Activated CD8-positive, alpha-beta memory T cell treated with anti-CD3 and anti-CD28 coated beads, Interleukin-2, amount 50 U/mL, for 48 hours (primary cell): ENCODE measurements at places on chromosomes 7 and 10.
A peak's percentile ranks its signal among the peaks of the same experiment; 100 is the strongest.

DNA sequence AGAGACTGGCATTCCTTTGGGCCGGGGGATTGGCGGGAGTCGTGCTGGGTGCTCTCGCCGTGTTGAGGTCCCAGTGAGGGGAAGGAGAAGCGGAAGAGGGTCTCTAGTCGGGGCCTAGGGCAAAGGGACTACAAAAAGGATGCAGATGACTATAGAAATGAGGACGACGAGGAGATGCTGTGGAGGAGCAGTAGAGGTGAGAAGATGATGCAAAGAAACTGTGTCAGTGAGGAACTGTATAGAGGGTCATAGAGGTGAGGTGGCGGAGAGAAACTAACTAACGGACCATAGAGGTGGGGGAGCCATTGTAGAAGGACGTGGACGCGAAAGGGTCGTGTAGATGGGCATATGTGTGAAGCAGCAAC is 324 bp downstream of the TWNK start:
- no peak for DNase-seq

DNA sequence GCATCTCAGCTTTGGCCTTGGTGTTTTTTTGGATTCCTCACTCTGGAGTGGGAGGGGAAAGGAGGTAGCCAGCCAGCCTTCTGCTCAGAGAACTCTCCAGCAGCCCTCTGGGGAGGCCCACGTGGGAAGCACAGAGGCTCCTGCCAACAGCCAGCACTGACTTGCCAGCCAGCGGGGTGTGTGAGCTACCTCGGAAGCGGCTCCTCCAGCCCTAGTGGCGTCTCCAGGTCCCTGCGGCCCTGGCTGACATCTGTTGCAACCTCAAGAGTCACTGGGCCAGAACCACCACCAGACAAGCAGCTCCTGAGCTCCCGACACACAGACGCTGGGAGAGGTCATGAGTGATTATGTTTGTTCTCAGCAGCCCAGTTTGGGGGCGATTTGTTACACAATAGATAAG is 180.2 kb upstream of the FZD8 start:
- DNase-seq = no peak

GRCh38 chr10:3117486-3117885 is 50.1 kb downstream of the PFKP start:
- DNase-seq = no peak

- DNase-seq = no peak
Observed at GRCh38 chr10:103558911-103559310, 65.4 kb downstream of the NEURL1 start.

DNA sequence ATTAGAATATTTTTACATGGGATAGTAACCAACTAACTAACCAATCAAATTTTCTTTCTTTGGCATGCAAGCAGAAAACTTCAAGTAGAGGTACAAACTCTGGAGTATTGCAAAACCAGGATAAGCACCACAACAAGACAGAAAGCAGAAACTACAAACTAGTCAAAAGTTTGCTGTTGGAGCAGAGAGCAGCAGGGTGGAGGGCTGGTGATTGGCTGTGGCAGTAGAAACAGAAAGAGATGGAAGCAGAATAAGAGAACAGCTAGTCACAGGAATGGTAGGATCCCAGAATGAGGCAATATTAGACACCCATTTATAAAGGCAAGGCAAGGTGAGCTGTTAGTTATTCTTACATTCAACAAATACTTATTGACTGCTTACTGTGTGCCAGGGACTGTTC is 6.8 kb upstream of the MACC1 start:
- DNase-seq = no peak

GRCh38 chr10:103849880-103850571 is 5.3 kb downstream of the SH3PXD2A start:
- no peak for DNase-seq

GRCh38 chr10:112842832-112843360 is 107.2 kb upstream of the TCF7L2 start:
- DNase-seq = no peak

DNA sequence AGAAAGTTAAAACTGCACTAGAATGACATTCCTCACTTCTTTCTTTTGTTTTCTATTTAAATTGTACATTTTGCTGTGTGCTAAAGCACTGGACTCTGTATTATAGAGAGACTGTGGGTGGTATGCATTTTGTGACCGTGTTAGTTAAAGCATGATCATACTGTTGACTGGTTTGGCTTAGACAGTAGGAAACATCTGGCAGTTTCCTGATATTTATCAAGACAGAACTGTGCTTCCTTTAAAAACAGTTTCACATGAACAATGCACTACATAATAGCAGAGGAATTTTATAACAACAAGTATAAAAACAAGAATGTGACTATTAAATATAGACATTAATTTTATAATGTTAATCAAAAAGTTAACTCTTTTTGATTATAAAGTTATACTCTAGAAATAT is 23.1 kb downstream of the GNG11 start:
- DNase-seq = no peak

DNA sequence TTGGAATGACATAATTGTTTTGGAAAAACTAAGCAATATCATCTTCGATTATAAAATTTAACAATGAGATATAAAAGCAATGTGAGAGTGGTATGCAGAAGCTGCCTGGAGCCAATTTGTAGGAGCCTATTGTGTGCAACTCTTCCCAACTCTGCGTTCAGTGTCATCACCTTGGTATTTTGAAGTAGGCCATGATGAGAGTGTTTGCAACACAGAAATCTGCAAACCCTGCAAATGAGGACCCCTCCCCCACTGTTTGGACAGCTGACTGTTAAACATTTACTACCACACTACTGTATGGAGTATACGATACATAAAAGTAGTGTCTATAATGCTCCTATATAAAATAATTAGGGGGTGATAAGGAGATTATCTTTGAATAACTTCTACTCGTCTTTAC is 531.3 kb downstream of the ATRNL1 start:
- no peak for DNase-seq

GRCh38 chr10:128069351-128070051 is 56.7 kb downstream of the MKI67 start:
- peak; percentile 91 for DNase-seq

DNA sequence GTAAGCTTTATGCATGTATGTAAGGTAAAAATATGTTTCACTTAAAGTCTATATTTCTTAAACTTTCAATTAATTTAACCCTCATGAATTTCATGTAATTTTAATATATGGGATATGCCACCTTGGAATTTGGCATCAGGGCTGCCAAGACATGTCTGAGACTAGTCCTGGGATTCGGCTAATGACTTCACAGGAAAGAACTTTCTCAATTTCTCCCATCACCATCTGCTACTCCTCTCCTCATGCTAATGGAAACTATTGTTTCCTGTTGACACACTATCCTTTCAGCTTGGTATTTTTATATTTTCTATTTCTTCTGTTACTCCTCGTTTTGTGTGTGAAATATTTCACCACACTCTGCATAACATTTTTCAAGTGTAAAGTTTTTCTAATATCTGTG is 205.9 kb downstream of the ARL4A start:
- DNase-seq = no peak

- DNase-seq = no peak
Observed at GRCh38 chr7:129453510-129454248, 19.4 kb downstream of the STRIP2 start.

DNA sequence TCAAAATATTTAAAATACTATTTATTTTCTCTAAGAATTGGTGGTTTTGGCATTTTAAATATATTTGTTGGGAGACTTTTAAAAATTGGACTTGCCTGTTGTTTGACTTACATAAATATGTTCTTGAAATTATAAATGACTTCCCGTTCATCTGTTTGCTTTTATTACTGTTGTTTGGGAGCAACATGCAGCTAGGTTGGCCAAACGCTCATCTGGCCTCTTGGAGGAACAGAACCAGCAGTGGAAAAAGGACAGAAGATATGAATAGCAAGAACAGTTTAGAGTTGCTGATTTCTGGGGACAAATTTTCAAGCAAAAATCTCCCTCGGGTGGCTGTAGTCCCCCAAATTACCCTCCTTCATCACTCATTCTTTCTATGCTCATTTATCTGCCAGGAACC is 41.6 kb downstream of the PLXDC2 start:
- no peak for DNase-seq

- no peak for DNase-seq
Observed at GRCh38 chr7:23369695-23370404, 70.7 kb downstream of the MALSU1 start.

GRCh38 chr10:89923661-89924060 is 222.3 kb downstream of the KIF20B start:
- DNase-seq = no peak

- DNase-seq = no peak
Observed at GRCh38 chr10:91150631-91151030, 69.8 kb upstream of the PCGF5 start.

DNA sequence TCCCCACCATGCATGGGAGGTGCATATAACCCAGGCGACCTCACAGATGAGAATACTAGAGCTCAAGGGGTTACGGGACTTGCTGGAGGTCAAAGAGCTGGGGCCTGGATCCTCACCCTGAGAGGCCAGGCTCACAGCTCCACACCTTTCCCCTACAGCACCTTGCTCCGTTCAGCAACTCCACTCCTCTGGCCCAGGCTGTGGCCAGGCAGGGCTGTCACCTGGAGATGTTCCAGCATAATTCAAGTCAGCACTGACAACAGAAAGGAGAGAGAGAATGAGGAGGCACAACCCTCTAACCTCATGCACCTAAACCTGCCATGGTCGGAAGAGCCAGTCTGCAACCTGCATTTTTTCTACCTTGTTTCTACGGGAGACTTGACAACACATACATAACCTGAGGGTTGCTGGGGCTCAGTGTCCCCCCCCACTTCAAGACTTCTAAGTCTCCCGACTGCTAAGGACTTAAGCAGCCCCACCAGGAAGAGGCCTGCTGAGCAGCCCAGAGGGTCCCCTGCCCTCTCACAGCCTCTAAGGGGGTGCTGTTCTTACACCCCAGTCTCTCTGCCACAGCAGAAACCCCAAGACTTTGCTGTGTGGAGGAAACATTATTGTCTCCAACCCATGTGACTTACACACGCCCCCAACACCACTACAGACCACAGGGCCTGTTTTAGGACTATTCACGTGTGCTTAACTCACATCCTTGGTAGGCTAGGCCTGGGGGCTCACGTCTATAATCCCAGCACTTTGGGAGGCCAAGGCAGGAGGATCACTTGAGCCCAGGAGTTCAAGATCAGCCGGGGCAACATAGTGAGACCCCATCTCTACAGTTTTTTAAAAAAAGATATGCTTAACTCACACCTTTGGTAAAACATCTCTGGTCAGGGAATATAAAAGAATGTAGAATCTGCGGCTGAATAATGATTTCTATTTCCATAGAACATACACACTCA is 175.6 kb downstream of the FAM107B start:
- DNase-seq = no peak

GRCh38 chr10:103232772-103233488 is 12.8 kb upstream of the RPEL1 start:
- no peak for DNase-seq

- DNase-seq = no peak
Observed at GRCh38 chr10:9535744-9536143, 1481.3 kb downstream of the GATA3 start.

DNA sequence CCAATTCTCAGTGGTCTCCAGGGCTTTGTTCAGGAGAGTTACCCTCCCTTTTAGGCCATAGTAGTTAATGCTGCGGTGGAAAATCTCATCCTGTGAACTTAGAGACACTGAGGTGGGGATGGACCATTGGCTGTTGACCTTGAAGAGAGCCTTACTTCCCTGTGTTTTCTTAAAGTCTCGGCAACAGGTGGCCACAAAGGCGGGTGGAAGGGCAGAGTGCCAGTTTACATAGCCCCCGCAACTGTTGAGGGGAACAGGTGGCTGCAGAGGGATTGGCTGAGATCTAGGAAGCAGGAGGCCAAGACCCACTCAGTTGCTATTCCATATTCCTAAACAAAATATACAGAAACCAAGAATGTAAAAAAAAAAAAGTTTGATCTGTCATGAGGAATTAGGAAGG is 160.6 kb downstream of the ST7 start:
- DNase-seq = no peak

DNA sequence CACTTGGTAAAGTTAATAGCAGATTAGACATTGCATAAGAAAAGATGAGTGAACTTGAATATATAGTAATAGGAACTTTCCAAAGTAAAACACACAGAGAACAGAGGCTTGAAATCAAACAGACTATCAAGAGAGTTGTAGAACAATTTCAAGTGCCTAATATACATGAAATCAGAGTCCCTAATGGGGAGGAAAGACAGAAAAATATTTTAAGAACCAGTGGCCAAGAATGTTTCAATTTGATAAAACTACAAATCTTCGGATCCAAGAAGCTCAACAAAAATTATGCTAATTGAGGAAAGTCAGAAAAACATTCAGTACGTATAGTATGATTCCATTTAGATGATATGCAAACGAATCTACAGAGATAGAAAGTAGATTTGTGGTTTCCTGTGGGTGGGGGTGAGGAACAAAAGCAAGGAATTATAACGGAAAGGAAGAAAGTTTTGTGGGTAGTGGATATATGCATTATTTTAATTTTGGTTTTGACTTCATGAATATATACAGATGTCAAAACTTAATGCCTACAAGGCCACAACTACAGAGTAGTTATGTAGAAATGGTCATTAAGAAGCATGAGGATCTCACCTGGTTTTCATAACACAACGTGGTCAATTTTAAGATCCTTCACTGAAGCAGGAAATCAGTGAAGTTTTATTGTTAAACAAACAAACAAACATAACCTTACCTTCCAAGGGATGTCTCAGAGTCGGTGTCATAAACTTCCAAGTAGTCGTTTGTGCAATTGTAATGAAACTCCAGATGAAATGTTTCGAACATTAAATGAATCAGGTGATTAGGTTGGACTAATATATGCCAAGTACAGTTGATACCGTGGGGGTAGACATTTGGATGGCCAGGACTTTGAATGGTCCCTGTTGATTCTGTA is 62.0 kb downstream of the CUBN start:
- DNase-seq = no peak

DNA sequence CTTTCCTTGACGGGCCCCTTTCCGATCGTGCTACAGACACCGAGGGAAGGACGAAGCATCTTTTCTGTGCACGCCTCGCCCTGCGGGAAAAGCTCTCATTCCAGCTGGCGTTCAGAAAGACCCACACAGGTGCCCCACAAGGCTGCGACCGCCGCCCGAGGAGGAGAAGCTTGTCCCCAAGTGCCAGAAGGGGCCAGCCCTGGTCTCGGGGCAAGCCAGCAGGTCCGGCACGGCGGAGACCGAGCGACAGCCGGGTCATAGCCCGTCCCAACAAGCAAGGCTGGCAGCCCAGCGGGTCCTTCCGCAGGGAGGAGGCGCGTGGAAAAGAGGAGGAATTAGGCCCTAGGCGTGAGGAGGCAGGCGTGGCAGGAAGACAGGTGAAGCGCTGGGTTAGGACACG is 62.7 kb downstream of the TNRC18 start:
- no peak for DNase-seq

- DNase-seq = no peak
Observed at GRCh38 chr10:27819781-27820531, 74.3 kb upstream of the MKX start.

DNA sequence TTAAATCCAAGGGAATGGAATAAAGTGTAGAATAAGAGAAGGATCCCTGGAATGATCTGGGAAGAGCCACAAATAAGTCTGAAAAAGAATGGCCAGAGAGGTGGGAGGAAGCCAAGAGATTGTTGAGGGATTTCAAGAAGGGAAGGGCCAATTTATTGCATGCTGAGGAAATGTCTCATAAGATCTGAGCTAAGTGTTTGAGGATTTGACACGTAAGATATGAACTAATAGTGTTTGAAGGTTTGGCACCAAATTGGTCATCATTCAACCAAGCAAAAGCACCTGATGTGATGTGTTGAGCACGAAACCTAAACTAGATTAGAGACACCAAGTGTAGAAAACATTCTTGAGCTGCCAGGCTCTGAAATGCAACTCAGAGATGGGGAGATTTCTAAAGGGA is 97.9 kb downstream of the TSPAN12 start:
- DNase-seq = no peak
